ENCODE measurements at places on chromosomes 11 and 22. TPM values are rescaled to one million over a fixed set of nuclear protein-coding genes. Genes with fewer than 3 reads are reported as not detected.

Gene DEUP1
- 1.7 TPM for total RNA-seq

DNA sequence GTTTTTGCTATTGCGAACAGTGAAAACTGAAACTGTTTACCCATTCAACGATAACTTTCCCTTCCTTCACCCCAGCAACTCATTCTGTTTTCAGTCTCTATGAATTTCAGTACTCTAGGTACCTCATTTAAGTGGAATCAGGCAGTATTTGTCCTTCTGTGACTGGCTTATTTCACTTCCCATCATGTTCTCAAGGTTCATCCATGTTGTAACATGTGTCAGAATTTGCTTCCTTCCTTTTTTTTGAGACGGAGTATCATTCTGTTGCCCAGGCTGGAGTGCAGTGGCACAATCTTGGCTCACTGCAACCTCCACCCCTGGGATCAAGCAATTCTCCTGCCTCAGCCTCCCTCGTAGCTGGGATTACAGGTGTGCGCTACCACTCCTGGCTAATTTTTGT is 23.7 kb downstream of the HTR3B start:
- DNase-seq, result no peak

DNA sequence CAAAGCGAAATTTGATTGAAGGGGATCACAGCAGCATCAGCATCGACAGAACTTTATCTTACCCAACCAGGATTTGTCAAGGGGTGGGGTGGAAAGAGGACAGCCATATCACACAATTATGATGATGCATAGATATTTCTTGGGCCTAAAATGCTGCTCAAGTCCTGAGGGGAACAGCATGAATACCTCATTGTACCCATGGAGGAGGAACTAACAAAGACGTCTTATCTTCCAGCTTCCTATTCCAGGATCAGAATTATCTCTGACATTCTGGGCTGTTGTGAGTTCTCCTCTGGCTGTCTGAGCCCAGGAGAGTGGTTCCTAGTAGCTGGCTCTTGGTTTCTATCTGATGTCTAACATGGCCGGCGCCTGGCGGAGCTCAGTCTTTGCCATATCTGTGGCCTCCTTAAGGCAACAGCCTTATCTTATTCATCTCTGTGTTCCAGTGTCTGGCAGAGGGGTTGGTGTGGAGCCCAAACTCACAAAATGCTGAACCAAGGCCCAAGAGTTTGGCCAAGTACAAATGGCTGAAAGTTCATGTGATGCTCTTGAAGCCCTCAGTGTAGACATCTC is 68.2 kb upstream of the TIMP3 start:
- DNase-seq, result no peak

Gene CRYBA4
- total RNA-seq, result not detected

DNA sequence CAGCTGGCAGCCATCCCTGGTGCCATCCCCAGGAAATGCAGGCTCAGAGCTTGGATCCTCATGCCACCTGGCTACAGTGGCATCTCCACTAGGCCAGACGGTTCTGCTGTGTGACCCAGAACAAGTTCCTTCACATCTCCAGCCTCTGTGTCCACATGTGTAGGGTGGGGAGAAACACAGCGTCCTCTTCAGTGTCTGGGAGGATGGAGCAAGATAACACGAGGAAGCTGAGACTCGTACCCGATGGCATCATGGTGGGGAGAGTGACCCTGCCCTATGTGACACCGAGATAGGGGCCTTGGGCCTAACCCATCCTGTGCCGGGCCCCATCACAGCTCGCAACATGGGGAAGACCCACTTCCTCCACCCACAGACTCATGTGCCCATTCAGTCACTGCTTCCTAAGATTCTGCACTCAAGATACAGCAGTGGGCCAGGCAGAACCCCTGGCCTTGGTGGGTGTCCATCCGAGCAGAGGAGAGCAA is 78.5 kb downstream of the MORC2 start:
- no peak for DNase-seq

DNA sequence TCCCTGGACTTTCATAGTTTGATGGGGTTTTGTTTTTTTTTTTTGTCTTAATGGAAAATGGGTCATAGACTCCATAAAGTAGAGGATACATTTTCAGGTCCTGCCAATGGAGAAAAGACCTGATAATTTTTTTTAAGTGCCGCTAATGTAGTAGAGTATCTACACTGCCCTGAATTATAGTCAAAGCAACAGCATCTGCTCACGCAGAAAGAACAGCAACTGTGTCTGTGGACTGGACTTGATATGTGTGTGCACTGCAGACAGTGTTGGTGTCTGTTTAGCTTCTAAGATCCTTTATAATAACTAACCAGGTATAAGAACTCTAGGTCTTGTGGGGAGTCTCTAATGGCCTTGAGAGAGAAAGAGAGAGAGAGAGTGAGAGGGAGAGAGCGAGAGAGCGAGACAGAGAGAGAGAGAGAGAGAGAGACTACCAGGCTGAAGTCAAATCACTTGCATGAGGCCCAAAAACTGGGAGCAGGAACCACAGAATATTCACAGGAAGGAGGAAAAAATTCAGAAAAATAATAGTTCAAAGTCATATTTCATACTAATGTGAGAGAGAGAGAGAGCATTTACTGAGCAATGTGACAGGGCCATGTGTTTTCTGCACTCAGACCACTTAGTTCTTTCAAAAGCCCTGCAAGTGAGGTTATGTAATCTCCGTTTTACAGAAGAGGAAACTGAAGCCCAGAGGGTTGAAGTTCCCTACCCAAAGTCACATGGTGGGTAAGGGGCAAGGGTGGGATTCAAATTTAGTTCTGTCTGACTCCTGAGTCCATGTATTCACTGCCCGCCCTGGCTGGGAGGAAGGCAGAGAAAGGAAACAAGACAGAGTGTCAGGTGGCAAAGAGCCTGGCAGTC is 8.6 kb upstream of the MIAT start:
- no peak for DNase-seq
